ENCODE measurements at places on chromosomes 5 and 9.

GRCh38 chr9:14747111-14747510 is 24.6 kb upstream of the CER1 start:
- no peak for DNase-seq

- DNase-seq = no peak
Measured at GRCh38 chr9:137446851-137447471, 5.8 kb upstream of the ENTPD8 start.

DNA sequence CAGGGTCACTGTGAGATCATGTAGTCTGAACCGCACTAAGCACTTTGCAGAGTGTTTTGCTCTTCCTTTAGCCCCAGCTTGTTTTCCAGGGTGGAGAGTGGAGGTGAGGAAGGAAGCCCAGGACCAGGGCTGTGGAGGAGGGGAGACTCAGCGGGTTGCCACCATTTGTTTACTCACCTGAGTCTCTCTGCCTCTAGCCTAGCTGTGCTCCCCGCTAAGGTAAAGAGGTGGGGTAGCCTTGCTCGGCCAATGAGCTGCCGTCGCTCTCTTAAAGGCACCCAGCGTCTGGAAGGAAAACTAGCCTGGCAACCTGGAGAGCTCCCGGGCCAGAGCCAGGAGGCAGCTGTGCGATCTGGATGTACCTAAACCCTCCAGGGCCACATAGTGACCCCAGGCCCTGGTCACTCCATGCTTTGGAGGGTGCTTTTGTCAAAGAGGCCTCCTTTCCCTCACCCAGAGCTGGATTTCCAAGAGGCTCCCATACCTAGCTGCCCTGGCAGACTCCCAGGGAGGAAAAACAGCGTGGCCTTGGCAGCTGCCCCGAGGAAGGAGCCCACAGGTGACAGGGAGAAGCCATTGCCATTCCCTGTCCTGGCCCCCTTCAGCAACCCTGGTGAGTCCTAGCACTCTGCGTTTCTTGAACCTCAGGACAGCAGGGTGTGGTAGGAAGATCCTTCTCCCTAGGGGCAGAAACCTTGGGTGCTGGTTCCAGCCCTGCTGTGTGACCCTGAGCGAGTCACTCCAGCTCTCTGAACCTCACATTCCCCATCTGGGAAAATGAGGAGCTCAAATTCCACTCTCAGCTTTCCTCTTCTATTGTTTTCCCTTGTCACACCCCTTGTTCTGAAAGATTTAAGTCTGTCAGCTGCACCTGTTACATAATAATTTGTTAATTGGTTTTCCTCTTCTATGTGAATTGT is 42.4 kb upstream of the LARP1 start:
- DNase-seq = no peak

- no peak for DNase-seq
Measured at GRCh38 chr5:164217464-164217863, 712.0 kb downstream of the MAT2B start.

- no peak for DNase-seq
Measured at GRCh38 chr5:10642367-10642766, 78.5 kb downstream of the ANKRD33B start.

DNA sequence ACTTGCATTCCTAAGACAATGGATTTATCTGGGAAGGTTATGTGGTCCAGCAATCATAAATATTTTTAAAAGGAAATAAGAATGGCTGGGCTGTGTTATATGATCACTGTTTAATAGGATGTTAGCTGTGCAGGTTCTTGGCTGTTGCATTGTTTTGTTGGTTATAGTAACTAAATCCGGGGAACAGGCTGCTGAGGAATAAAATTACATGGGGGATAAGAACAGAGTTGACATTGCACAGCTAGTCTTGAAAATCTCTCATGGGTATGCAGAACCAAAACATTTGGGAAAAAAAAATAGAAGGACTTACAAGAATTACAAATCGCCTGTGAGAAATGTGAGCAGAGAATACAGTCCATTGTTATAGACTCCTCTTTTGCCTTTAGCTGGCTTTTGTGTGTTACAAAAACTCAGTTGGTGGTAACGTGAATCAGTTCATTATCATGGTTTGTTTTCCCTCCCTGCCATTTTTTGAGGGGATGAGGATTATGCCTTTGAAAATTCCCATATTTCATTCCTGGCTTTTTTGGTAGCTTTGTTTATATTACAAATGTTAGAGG is 375.3 kb upstream of the DAB2 start:
- DNase-seq = no peak

DNA sequence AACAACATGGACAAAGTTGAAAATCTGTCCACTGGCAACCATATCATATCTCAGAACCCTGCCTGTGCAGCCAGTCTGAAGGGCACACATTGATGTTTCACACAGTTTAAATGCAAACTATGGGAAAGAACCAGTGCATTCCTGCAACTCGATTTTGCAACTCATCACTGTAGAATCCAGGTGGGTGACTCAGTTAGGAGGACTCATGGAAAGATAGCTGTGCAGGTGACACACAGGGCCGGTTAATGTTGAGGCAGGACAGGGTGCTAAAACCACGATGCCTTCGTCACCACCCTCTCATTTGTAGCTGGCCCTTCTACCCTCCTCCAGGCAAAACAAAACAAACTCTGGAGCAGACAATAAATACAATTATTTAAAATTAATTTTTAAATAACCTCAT is 62.8 kb downstream of the TLE1 start:
- DNase-seq = peak; percentile 65

DNA sequence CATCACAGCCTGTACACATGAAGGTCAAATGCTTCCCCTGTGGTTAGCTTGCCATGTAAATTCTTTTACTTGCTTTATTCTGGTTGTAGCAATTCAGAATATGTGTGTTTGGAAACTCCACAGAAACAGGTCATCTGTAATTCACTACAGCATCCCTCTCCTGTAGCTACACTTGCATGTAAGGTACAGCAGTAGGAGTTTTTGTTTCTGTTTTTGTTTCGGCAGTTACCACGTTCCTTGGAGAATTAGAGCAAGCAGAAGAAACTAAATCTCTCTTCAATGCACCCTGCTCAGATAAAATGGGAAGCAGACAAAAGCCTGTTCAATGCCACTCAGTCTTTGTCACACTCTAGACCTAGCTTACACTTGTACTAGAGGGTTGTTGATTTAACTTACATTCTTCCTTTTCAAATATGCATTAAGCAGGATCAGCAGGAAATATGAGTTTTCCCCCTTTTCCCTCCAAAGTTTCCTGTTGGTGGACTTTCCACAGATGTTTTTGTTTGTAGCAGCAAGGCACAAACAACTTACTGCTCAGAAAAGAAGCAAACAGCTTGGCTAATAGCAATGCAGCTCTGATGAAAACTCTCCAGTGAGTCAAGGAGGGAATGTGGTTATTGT is 80.9 kb downstream of the YIPF5 start:
- peak; percentile 53 for DNase-seq

GRCh38 chr5:16780325-16780724 is 155.8 kb downstream of the MYO10 start:
- no peak for DNase-seq

- no peak for DNase-seq
Measured at GRCh38 chr5:68757626-68758212, 336.1 kb upstream of the SLC30A5 start.

GRCh38 chr5:115857626-115858349 is 16.1 kb downstream of the AP3S1 start:
- peak; percentile 69 for DNase-seq

DNA sequence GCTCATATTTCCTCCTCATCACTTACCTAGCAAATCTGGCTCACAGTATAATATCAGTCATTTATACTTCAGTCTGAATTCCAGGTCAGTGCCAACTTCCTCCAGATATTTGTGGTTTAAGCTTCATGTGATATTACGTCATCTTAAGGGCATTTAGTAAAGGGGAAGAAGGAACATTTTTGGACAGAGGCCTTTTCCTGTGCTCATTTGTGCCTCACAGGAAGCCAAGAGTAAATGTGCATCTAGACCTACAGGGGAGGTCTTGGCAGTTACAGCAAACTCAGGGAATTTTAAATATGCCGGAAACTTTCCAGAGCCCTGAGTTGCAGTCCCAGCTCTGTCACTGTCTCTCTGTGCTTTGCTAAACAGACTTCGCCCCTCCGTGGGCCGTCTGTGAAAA is 12.3 kb upstream of the KCNIP1 start:
- peak; percentile 86 for DNase-seq

DNA sequence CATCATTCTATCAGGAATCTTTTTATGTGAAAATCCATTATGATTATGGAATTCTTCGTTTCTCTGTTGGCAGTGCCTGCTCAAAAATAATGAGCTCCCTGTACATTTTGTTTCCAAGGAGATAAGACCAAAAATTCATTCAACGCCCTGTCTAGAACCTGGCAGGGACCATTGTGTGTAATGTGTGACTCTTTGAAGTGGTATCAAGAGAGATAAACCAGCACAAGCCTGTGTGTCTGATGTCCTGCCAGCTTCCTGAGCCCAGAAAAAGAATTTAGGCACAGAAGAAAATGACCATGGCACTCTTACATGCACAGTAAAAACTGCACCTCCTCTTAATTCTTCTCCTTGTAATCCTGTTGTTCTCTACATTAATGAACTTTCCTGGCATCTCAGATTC is 177.4 kb downstream of the SAXO1 start:
- no peak for DNase-seq

DNA sequence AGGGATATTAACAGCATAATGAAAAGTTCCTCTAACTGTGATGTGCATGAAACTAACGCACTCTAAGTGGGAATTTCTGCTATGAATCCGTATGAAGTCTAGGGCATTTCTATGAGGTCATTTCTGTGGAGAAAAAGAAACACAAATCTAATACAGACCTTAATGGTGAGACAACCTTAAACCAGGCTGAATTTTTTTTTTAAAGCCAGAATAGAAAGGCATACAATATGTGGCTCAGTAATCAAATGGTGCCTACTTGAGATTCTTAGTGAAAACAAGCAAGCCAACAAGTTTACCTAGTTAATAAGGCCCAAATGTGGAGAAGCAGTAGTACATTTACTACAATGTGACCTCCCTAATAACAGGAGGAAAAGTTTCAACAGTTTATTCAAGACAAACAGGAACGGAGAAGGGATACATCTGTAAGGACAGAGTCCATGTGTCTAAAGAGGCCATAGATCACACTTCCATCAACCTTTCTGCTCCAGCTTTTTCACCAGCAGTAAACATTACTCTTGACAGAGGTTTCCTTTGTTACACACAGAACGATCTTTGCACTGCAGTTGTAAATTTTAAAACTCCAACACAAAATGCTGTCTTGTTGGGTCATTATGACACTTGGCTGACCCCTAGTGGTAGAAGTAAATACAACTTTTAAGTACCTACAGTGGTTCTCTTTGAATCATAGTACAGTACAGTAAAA is 26.2 kb downstream of the CARNMT1 start:
- DNase-seq = peak; percentile 88

DNA sequence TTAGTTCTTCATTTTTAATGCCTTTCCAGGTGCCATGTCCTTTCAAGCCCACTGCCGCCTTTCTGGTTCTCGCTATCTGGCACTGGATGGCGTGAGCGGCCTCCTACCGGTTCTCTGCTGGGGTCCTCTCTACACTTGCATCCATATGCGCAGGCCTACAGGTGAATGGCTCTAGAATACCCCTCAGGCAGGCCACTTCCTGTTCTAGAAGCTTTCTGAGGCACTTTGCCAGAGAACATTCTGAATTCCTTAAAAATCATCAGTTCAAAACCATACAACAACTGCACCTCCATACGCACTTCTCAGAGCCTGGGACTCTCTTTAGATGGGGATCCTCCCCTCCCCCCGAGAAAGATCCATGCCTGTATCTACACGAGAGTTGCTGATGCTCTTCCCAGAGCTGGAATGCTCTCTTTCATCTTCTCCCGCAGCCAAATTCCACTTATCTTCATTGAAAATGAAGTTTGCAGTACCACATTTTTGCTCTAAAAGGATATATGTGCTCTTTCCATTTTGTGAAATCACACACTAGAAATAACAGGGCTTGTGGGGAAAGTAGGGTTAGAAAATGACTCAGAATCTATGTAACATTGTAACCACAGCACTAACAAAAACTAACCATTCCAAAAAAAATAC is 1.4 kb upstream of the LHFPL2 start:
- DNase-seq = peak; percentile 87

DNA sequence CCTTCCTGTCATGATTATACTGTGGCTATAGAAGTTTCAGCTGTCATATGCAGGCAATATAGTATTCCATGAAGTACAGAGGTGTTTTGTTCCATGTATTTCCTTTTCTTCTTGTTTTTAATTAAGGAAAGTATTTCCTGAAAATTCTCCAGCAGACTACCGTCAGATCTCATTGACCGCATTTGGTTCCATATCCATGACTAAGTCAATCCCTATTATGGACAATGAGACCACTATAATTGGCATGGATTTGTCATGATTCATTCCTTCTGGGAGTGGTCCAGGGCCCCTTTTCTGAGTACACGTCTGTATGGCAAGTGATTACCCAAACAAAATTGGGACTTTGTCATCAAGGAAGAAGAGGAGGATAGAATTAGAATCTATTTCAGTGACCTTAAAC is 283.2 kb upstream of the CLINT1 start:
- DNase-seq = no peak

DNA sequence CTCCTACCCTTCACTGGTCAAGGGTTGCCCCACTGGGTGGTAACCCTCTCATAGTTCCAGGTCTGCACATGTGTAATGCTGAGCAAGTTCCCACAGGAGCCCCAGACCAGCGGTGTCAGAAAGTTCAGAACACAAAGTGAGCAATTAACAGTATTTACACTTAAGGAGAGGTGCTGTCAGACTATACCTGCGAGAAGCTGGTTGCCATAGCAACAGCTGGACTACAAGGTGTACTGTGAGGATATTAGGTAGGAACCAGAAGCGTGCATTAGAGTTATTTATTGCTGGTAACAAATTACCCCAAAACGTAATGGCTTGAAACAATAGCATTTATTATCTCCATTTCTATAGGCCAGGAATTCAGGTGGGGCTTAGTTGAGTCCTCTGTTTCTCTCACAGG is 317.0 kb upstream of the RPS23 start:
- DNase-seq = no peak

All from iris pigment epithelial cell (primary cell).